H9 (cell line): ENCODE measurements at places on chromosomes 4 and X. TPM values are rescaled to one million over a fixed set of nuclear protein-coding genes. Genes with fewer than 3 reads are reported as not detected.
A peak's percentile ranks its signal among the peaks of the same experiment; 100 is the strongest.

DNA sequence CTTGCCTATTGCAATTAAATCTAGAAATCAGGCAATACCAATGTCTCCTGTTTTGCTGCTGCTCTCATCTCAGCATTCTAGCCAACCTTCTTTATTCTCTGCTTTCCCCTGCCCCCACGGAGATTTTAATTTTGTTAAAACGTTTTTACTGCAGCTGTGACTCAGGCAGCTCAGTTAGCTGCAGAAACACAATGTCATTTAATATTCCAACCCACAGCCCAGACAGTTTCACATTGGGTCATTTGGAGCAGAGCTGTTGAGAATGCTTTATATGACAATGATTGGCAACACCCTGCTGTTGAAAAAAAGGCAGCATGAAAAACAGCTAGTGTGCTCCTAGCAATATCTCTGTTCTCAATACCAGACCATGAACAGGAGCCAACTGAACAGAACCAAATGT, 12.6 kb upstream of the SLC10A4 start:
- H3K27me3 ChIP-seq, result no peaks in the 10 kb centered on the region
- no peaks in the 10 kb centered on the region for H3K36me3 ChIP-seq
- DNase-seq, result no peak
- H3K27ac ChIP-seq, result no peak overlapping the region

The NKX6-1 gene
- total RNA-seq, result 0.09 TPM in 1 of 2 replicates, not detected in the other

DNA sequence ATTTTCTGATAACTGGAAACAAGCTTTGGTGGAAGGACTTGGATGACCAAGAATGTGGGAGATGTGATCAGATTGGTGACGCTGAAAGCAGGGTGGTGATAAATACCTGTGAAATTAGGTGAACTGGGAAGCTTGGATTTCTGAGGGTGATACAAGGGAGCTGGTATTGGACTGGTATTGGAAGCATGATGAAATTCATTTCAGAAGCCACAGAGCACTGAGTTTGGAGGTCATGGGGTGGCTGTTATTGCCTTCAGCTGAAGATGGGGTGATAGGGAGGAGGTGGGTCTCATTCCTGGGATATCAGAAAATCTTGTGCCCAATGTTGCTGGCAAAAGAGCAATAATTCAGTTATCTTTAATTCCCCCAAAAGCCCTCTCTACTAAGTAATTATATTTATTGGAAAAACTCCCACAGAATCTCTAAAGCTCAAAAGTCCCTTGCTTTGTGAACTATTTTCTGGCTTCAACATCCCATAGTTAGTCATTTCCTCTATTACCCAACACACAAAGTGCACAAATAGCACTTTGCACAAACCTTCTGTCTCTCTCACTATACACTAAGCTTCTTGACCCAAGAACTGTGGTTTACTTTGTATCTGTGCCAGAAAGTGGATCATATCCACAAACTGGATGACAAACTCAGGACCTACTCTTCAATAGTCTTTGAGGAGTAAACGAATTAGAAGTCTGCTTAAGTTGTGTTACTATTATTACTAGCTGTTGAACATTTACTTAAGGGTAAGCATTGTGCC, 23.1 kb upstream of the CAMK2D start:
- no peaks in the 10 kb centered on the region for H3K4me1 ChIP-seq
- H3K27ac ChIP-seq, result no peak overlapping the region
- no peak for DNase-seq

- no peak within 1 kb of the TSS for H3K27ac ChIP-seq
- no peaks in the 10 kb centered on the region for H3K36me3 ChIP-seq
- peak; percentile 43 for DNase-seq
- H3K4me1 ChIP-seq, result no peaks in the 10 kb centered on the region; the same call in 1 of the 2 replicates
- no peaks in the 10 kb centered on the region for H3K27me3 ChIP-seq
Measured at GRCh38 chrX:15269618-15270521, at the start of gene ASB9. Gene ASB9 (minus strand): TSS chrX:15270083. CDS start chrX:15269874, 209 bp downstream.

DNA sequence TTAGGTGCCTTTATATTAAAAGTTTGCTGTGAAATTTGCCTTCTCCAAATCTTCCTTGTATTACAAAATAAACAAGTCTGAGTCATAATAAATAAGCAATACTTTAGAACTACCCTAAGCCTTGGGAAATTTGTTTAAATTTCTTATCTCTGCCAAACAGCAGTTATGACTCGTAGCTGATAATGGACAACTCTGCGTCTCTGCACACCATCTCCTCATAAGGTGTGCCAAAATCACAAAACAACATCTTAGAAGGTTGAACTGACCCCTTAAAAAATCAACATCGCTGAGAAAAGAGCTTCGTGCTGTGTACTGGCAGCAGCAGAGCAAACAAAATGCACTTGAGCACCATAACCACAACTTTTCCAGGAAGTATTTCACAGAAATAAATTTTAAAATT, 22.0 kb downstream of the OR13H1 start:
- no peak overlapping the region for H3K27ac ChIP-seq
- no peaks in the 10 kb centered on the region for H3K4me1 ChIP-seq
- no peak overlapping the region for H3K4me3 ChIP-seq
- no peaks in the 10 kb centered on the region for H3K27me3 ChIP-seq
- no peaks in the 10 kb centered on the region for H3K36me3 ChIP-seq
- no peak for DNase-seq

GRCh38 chr4:128690011-128690410, 119.5 kb upstream of the JADE1 start:
- H3K4me1 ChIP-seq, result peaks cover 4% of the 10 kb centered on the region; the same call in 1 of the 2 replicates
- H3K4me3 ChIP-seq, result no peak overlapping the region
- no peaks in the 10 kb centered on the region for H3K27me3 ChIP-seq

- DNase-seq, result no peak
- H3K4me1 ChIP-seq, result no peaks in the 10 kb centered on the region
- no peaks in the 10 kb centered on the region; the same call in 1 of the 3 replicates for H3K36me3 ChIP-seq
- no peaks in the 10 kb centered on the region for H3K27me3 ChIP-seq
- H3K4me3 ChIP-seq, result no peak overlapping the region
- no peak overlapping the region for H3K27ac ChIP-seq
Measured at GRCh38 chr4:59374416-59374815, 1825.7 kb upstream of the ADGRL3 start.

DNA sequence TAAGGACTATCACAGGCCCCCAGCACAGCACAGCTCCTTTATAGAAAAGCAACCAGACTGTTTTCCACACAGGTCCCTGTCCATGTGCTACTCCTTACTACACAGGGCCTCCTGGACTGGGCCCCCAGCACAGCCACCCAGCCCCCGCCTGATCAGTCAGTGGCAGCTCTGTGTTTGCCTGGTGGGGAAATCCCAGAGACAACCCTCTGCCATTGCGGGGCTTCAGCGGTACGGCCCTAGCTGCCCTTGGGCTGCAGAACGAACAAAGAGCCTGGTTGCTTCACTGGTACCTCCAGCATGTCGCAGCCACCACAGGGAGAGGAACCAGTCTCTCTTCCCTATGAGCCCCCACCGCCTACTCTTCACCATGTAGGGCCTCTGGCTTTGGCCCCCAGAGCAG, 30.7 kb downstream of the CBR4 start:
- H3K27me3 ChIP-seq, result no peaks in the 10 kb centered on the region
- H3K27ac ChIP-seq, result no peak overlapping the region
- no peak overlapping the region for H3K4me3 ChIP-seq
- H3K4me1 ChIP-seq, result no peaks in the 10 kb centered on the region
- DNase-seq, result no peak
- peaks cover 33% of the 10 kb centered on the region for H3K36me3 ChIP-seq

GRCh38 chrX:10165580-10166247, 8.9 kb downstream of the CLCN4 start:
- no peak overlapping the region for H3K27ac ChIP-seq
- no peak overlapping the region; the same call in 2 of the 3 replicates for H3K4me3 ChIP-seq
- no peaks in the 10 kb centered on the region; the same call in 1 of the 2 replicates for H3K4me1 ChIP-seq
- H3K36me3 ChIP-seq, result peaks cover 9% of the 10 kb centered on the region
- no peaks in the 10 kb centered on the region for H3K27me3 ChIP-seq
- DNase-seq, result no peak
